Hematopoietic multipotent progenitor cell (in vitro differentiated cells): ENCODE measurements at places on chromosomes 2 and 18.
A peak's percentile ranks its signal among the peaks of the same experiment; 100 is the strongest.

- DNase-seq: peak; percentile 32
Measured at GRCh38 chr2:190431907-190432306, 23.8 kb downstream of the MFSD6 start.

- DNase-seq: no peak
Measured at GRCh38 chr2:1052771-1053191, 102.1 kb downstream of the SNTG2 start.

- no peak for DNase-seq
Measured at GRCh38 chr18:61420218-61420885, 87.1 kb downstream of the CDH20 start.

- DNase-seq: no peak
Measured at GRCh38 chr18:38883111-38883510, 1317.5 kb upstream of the CELF4 start.

GRCh38 chr2:176710657-176711186 lies 441.5 kb downstream of the MTX2 start:
- DNase-seq: no peak

GRCh38 chr2:6459138-6459537 lies 406.6 kb downstream of the CMPK2 start:
- DNase-seq: no peak

DNA sequence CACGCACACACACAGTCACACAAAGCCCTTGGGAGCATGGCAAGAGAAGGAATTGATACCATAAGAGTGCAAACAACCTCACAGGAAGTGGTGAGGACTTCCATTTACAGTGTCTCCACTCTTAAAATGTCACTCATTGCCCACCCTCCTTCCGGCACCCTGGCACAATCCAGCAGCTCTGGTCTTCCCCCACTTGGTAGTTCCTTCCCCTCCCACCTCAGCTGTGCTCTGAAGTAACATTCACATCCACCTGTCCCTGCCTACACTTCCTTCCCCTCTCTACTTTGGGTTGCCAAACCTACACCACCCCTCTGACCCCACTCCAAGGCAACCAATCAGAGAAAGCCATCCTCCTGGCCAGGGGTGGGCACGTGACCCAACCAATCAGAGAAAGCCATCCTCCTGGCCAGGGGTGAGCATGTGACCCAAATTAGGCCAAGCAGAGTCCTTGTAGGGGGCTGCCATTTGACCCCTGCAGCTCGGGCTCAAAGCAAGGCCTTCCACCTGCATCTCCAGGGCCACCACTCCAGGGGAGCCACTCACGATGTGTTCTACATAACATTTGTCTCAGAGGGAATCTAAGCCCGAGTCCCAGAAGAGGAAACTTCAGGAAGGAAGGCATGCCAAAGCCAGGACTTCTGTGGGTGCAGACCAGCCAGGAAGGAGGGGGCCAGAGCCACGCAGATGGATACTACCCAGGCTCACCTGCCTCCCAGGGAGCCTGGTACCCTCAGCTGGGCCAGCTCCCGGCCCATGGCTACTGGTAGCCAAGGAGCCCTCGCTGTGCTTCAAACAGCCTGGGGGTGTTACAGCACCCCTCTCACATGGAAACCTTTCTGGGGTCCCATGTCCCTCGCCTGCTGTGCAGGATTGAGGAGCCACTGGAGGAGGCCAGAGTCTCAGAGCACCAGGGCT lies 21.2 kb downstream of the CYP26B1 start:
- DNase-seq: no peak

GRCh38 chr2:196618661-196619060 lies 20.9 kb upstream of the CCDC150 start:
- no peak for DNase-seq

GRCh38 chr2:23947350-23947749 lies 7.1 kb downstream of the UBXN2A start:
- no peak for DNase-seq

- no peak for DNase-seq
Measured at GRCh38 chr2:235010117-235010714, 58.4 kb downstream of the SH3BP4 start.

DNA sequence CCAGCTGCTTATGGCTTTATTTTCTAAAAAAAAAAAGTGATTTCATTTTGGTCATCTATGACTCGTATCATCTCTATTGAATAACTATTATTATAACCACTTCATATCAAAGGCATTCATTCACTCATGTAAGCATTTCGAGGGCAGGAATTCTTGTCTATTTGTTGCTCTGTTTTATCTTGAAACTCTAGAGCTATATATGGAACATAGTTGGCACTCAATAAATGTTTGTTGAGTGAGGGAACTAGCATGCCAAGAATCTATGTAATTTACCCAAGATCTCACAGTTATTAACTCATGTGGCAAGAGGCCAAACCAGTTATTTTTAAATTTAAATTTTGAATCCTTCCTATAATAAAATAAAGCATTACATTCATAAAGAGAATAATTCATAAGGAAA lies 470.1 kb downstream of the TMX3 start:
- DNase-seq: no peak

DNA sequence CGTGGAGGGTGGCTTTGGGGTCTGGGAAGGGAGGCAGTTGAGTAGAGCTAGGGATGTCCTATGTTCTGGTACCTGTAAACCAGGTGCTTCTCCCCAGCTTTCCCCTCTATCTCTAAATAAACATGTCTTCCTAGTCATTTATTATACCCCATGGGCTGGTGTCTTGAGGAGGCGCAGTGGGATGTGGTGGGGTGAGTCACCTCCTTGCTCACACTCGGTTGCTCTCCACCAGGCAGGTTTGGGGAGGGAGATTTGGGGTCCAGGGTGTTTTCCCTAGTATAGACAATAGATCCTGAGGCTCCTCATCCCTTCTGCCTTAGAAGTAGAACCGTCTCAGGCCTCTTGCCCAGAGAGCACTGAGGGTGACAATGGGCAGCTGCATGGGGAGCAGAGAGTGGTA lies 5.1 kb downstream of the PSD4 start:
- DNase-seq: no peak
